ENCODE measurements at places on chromosomes 2 and 18.

DNA sequence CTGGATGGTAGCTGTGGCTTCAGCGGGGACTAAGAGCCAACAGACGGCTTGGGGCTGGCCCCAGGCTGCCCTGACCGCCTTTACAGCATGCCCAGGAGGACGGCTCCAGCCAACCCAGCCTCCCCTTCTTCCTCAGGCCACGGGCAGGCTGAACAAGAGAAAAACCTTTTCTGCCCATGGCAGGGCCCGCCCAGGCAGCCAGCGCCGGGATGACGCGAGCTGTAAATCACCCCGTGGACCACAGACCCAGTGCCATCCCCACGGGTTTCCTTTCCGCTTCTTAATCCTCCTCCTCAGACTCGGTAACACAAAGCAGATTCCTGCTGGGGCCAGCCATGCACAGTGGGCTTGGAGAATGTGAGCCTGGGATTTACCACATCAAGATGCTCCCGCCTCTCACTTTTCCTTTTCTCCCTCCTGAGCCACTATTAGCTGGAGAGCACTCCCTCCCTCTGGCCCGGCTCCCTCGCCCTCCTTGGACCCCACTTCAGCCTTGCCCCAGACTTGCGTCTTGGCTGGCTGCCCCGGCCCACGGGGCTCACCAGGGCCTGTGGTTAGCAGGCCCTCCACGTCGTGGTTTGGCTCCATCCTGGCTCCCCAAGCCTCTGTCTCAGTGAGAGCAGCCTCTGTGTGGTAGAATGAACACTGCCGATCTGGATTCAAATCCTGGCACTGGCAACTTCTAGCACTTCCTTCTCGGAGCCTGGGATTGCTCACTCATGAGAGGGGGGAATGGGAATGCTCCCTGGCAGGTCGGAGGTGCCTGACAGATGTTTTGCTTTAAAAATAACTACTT is 31.4 kb downstream of the ATOH8 start:
- no peak for DNase-seq

DNA sequence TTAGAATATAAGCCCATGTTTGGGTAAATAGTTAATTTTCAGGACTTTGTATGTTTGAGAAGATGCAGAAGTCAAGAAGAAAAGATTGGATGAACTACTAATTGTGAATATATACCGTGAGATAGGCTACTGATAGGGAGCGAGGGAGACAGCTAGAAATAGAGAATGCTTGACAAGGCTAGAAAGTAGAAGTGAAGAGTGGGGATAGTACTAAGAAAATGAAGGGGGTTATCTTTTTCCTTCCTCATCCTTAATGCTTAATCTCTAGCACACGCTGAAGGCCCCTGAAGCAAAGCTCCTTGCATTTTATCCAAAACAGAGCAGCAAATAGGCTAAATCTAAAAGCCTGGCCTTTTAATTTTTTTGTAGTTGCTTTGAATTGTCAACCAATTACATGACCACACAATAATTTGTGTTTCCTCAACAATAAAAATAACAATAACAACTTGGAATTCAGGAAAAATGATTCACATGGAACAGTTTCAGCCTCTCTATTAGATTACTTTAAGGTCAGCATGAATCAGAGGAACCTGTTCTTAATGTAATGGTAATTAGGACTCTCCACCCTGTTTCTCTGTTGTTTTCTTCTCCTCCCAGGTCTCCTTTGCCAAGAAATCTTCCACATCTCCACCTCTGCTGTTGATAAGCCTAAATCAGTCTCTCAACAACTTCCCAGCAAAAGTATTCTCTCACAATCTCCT is 1071.3 kb upstream of the ZEB2 start:
- DNase-seq: no peak

DNA sequence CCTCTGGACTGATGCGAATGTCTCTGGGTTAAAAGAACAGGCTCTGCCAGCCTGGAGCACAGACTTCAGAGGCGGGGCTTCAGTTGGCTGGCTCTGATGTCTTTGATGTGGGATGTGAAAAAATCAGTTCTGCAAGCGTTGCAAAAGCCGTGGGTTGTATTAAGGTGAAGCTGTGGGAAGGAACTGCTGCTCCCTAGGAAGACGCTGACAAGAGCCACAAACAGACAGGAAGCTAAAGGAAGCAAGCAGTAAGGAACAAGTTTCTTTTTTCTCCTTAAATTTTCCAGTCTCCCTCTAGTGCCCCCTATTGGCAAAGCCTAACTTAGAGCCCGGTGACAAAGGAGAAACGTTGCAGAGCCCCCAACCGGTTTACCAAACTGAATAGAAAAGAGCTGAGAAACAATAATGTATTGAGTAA is 239.0 kb downstream of the CCDC178 start:
- DNase-seq: no peak

- no peak for DNase-seq
Observed at GRCh38 chr2:46006473-46007025, 290.7 kb upstream of the EPAS1 start.

DNA sequence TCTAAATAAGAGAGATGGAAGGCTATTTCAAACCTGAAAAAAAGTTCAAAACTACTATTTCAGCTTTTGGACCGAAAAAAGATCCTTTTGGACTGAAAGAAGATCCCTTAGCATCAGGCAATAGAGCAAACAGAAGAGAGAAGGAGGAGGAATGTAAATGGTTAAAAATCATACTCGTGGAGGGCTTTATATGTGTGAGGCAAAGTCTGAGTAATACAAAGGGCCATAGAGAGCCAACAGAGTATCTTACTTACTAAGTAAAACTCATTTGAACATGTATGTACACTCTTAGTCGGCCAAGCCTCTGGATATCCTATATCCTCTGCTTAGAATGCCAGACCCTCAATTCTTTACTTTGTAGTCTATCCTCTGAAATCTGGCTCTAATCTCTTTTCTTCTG is 55.7 kb downstream of the ITSN2 start:
- DNase-seq: no peak

GRCh38 chr2:26462100-26462499 is 15.8 kb downstream of the OTOF start:
- no peak for DNase-seq

DNA sequence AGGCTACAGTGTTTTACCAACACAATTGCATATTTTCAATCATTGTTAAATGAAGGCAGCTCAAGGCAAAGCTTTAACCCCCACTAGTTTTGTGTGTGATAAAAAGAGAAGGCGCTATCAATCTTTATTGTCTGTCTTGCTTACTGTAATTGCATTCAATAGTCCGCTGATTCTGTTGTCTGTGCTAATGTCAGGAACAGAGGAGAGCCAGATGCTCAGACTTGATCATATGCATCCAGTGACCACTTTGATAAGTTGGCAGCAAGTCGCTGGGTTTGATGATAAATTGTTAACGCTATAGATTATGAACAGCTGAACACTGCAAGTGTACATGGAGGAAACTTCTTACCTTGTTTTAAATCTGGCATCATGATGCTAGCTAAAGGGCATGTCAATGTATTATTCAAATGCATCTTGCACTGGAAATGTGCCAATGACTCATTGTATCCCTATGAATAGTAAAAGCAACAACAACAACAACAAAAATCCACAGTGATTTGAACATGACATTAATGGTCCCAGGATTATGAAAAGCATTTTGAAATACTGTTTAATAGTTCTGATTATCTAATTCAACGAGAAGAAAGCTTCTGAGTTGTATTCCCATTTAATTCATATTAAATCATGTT is 423.5 kb upstream of the FANCL start:
- no peak for DNase-seq

GRCh38 chr2:217286833-217287232 is 427.0 kb upstream of the TNP1 start:
- DNase-seq: no peak

GRCh38 chr18:22169889-22170420 is 566 bp downstream of the GATA6 start:
- DNase-seq: no peak

GRCh38 chr18:13464432-13465123 is 246.0 kb downstream of the LDLRAD4 start:
- DNase-seq: peak; percentile 54

GRCh38 chr2:41853427-41854191 is 194.2 kb upstream of the PKDCC start:
- DNase-seq: no peak

- DNase-seq: no peak
Observed at GRCh38 chr2:73128841-73129535, 16.2 kb upstream of the RAB11FIP5 start.

DNA sequence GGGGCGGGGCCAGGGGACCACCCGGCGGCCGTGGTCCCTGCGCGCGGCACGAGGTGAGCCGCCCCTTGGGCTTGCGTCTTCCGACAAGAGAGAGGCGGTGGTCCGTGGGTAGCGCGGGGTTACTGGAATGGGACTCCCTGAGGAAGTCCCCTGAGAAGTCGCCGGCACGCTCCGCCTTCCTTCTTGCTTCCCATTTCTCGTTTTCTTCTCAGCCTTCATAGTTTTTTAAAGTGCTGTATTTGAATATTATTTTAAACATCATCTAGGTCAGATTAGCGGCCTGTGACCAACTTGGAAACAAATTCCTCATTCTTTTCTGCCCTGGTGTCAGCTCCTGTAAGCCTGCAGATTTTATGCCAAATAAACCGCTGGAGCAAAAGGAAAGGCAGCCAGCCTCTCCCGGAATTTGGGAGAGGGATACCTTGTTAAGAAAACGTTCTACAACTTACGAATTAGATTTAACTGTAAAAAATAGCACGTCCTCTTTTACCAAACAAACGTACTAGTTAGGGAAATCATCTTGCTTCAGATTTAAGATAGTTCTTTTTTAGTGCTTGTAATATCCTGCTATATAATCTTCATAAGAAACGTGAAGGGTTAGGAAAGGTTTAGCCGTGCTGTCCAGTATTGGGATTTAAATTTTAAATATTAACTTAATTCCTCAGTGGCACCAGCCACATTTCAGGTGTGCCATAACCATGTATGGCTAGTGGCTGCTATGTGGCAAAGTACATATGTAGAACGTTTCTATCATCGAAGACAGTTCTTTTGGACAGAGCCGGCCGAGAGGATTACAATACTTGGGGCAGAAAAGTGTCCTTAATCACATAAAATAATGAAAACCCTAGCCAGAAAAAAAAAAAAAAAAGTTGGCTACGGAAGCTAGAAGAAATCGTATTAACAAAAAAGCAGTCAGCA is 628 bp upstream of the PTPN2 start:
- no peak for DNase-seq

- DNase-seq: no peak
Observed at GRCh38 chr2:143802871-143803650, 673.8 kb downstream of the ARHGAP15 start.

- DNase-seq: no peak
Observed at GRCh38 chr2:173524256-173524955, 169.7 kb downstream of the CDCA7 start.

DNA sequence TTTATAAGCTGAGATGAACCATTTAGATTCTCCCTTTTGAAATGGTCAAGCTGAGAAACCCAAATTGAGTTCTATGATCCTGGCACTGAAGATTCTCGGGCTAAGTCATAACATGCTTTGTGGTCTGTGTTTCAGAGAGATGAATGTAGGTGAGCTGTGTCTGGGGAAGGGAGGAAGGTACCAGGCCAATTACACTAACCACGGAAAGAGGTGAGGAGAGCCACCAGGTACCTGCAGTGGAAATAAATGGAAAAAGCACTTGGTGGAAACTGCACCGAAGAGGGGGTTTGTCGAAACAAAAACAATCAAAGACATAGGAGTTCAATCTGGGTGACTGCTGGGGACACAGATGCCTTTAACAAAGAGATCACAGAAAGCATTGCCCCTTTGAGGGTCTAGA is 963 bp upstream of the MRPL44 start:
- no peak for DNase-seq

GRCh38 chr2:45625824-45626223 is 14.8 kb upstream of the SRBD1 start:
- DNase-seq: no peak

- no peak for DNase-seq
Observed at GRCh38 chr2:101162561-101163330, 11.6 kb upstream of the TBC1D8 start.

DNA sequence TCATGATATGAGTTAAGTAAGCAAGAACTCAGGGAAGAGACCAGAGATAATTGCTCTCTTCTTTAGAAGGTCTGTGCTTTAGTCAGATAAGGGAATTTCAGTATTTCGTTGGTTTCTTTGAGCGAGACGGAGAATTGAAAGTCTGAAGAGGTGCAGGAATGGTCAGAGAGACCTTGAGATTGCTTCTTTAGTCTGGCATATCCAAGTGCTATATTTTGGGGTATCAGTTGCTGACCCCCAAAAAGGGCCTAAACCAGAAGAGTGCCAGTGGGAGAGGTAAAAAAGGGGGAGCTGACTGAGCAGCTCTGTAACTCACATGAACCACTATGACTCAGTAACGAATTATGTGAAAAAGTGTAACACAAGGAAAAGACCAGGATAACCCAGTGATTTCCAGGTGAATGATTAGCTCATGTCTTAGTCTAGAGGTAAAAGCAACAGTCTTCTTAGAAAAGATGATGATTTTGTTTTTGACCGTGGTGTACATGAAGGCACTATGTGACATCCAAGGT is 932.9 kb downstream of the TDRD15 start:
- no peak for DNase-seq

GRCh38 chr2:216082117-216082711 is 495 bp downstream of the TMEM169 start:
- no peak for DNase-seq

GRCh38 chr2:190903693-190904450 is 23.3 kb downstream of the GLS start:
- no peak for DNase-seq

DNA sequence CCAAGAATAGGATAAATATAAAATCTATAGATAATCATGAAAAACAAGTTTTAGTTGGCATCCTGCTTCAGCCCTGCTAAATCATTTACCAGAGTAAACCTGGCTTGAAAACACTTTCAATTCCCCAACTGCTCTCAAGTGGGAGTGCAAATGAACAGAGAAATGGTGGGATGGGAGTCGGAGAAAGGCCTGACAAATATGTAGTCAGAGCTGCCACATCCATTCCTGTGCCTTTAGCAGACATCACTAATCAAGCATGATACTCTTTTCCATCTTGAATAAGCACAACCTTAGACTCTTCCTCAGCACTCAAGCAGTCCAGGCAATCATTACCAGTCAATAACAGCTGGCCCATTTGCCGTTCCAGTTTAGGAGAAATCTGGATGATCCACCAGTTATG is 101.3 kb downstream of the ANKRD44 start:
- no peak for DNase-seq

- DNase-seq: no peak
Observed at GRCh38 chr2:221197225-221197856, 374.8 kb downstream of the EPHA4 start.

GRCh38 chr2:215883799-215884198 is 129.6 kb downstream of the MREG start:
- DNase-seq: no peak

DNA sequence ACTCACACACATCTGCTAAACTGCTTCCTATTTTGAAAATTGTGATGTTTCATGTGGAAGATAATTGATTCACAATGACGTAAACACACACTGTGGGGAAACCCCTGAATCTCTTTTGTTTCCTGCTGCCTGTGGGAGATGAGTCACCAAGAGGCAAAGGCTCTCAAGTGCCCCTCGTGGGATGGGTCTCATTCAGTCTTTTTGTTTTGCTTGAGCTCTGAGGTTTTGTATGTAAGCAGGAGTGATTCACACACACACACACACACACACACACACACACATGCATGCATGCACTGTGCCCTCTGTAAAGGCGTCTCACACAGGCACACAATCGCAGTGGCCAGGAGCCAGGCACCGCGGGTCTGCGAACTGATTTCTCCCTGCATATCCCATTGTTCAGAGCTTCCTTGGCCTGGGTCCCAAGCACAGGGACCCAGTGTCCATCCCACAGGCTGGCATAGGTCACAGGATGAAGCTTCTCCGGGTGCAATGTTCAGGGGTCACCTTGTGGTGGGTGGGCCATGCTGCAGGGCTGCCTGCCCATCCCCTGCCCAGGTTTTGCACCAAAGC is 12.1 kb upstream of the ARHGEF4 start:
- DNase-seq: peak; percentile 43
